Pulmonary artery endothelial cell (primary cell): ENCODE measurements at places on chromosomes 3 and 15. TPM values are rescaled to one million over a fixed set of nuclear protein-coding genes. Genes with fewer than 3 reads are reported as not detected.

CORO2B gene
- 3.4 and 5.0 TPM in 2 replicates for total RNA-seq

C3orf80 gene
- total RNA-seq, result 0.04 and 0.07 TPM in 2 replicates

CD200R1 gene
- not detected in 2 replicates for total RNA-seq

SEMA5B gene
- total RNA-seq, result not detected in 2 replicates

CRYGS gene
- 1.1 and 1.4 TPM in 2 replicates for total RNA-seq

SLC28A2 gene
- not detected in 2 replicates for total RNA-seq

CASR gene
- total RNA-seq, result not detected in 2 replicates

GOLGA8R gene
- total RNA-seq, result 1.1 and 1.3 TPM in 2 replicates

GOLGA6D gene
- total RNA-seq, result not detected in 2 replicates

MYL3 gene
- not detected in 2 replicates for total RNA-seq

SLC24A5 gene
- not detected in 2 replicates for total RNA-seq

PRRT3 gene
- 0.88 and 1.1 TPM in 2 replicates for total RNA-seq

DNAH12 gene
- total RNA-seq, result 0.04 and 0.07 TPM in 2 replicates

SLC6A11 gene
- not detected in 2 replicates for total RNA-seq

CPLX3 gene
- not detected in 2 replicates for total RNA-seq

CHDH gene
- 0.07 and 0.25 TPM in 2 replicates for total RNA-seq

C2CD4B gene
- 9.2 and 32.5 TPM in 2 replicates for total RNA-seq

ANKRD34C gene
- not detected in 2 replicates for total RNA-seq

PIGZ gene
- 1.3 and 3.8 TPM in 2 replicates for total RNA-seq

RBP2 gene
- total RNA-seq, result not detected in 2 replicates

LYSMD2 gene
- 11.0 and 16.1 TPM in 2 replicates for total RNA-seq

CSK gene
- 39.5 and 46.1 TPM in 2 replicates for total RNA-seq

C2CD4A gene
- total RNA-seq, result 0.74 and 3.2 TPM in 2 replicates

GPR15 gene
- not detected in 2 replicates for total RNA-seq

C3orf85 gene
- total RNA-seq, result not detected in 2 replicates

ZNF717 gene
- total RNA-seq, result 10.2 and 12.0 TPM in 2 replicates

KBTBD13 gene
- not detected in 2 replicates for total RNA-seq

IL12A gene
- total RNA-seq, result 0.40 and 2.0 TPM in 2 replicates

THAP10 gene
- 1.2 and 3.3 TPM in 2 replicates for total RNA-seq

KCNMB3 gene
- 0.46 and 1.4 TPM in 2 replicates for total RNA-seq

CPNE4 gene
- total RNA-seq, result not detected in 2 replicates

C3orf20 gene
- not detected in 2 replicates for total RNA-seq

DUOX2 gene
- total RNA-seq, result not detected in 2 replicates

WNT5A gene
- total RNA-seq, result 0.04 and 0.07 TPM in 2 replicates

CEMIP gene
- total RNA-seq, result 0.11 and 0.13 TPM in 2 replicates

ZCWPW2 gene
- 0.04 and 0.13 TPM in 2 replicates for total RNA-seq

LMOD3 gene
- not detected in 2 replicates for total RNA-seq

CHRNA5 gene
- 6.2 and 8.8 TPM in 2 replicates for total RNA-seq

GOLGA6B gene
- total RNA-seq, result not detected in 2 replicates

MKRN3 gene
- total RNA-seq, result 0.40 TPM in 1 of 2 replicates, not detected in the other

ARL14 gene
- total RNA-seq, result not detected in 2 replicates

CIAO2A gene
- 61.6 and 66.7 TPM in 2 replicates for total RNA-seq

SCN5A gene
- 8.4 and 13.6 TPM in 2 replicates for total RNA-seq

MB21D2 gene
- 9.8 and 11.7 TPM in 2 replicates for total RNA-seq
